ENCODE measurements at places on chromosomes 2 and 18.

DNA sequence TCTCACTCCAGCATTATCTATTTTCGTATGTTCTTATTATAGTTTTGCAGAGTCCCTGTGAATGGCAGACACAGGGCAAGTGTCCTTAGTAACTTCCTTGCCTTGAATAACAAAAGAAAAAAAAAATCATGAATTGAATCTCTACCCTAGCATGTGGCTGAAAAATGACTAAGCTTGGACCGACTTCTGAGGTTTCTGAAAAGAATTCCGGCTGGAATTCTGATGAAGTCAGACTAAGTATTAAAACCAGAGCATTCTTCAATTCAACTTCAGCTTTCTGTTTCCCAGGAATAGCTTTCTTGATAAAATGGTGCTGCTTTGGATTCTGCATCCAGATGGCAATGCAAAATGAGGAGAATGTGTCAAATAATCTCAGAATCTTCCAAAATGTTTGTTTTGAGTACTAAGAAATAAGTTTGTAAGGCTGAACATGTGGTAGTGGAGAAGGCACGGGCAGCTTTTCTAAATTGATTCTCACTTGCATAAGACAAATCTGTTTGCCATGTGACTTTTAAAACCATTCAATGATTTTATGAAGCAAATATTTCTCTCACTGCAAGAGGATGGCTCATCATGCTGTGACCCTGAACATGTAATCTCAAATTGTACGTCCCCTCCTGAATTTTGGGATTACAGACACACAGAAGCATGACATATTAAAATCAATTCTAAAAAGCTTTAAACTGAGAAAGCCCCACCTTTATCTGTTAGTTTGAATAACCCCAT is 1462.8 kb upstream of the LRRTM1 start:
- no peak for DNase-seq

- DNase-seq: no peak
These were observed 1.1 kb upstream of the ANKRD30B start for GRCh38 chr18:14746897-14747296.

DNA sequence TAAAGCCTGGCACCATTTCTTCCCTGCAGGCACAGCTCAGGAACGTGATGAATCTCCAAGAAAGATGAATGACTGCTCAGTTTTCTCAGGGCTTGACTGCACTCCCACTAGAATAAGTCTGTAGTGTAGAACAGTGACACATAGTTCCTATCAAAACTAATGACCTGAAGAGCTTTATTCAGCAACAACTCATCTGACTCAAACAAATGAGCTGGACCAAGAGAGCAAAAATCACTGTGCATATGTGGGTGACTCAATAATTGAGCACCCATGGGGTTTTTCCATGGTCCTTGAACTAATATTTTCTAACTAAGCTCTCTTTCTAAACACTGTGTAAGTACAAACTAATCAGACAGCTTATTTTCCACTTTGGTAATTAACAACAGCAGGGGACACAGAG is 61.1 kb upstream of the XDH start:
- no peak for DNase-seq

DNA sequence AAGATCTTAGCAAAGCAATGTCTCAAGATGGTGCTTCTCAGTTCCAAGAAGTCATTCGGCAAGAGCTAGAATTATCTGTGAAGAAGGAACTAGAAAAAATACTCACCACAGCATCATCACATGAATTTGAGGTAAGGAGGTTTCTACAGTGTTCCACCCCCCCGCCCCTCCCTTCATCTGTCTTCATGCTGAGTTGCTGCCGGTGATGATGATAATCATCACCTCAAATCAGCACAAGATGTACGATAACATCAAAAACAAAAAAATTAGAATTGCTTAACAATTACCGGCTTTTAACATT is 14.6 kb downstream of the UGP2 start:
- DNase-seq: no peak

- DNase-seq: no peak
These were observed 51.1 kb upstream of the DLX2 start for GRCh38 chr2:172153757-172154156.

DNA sequence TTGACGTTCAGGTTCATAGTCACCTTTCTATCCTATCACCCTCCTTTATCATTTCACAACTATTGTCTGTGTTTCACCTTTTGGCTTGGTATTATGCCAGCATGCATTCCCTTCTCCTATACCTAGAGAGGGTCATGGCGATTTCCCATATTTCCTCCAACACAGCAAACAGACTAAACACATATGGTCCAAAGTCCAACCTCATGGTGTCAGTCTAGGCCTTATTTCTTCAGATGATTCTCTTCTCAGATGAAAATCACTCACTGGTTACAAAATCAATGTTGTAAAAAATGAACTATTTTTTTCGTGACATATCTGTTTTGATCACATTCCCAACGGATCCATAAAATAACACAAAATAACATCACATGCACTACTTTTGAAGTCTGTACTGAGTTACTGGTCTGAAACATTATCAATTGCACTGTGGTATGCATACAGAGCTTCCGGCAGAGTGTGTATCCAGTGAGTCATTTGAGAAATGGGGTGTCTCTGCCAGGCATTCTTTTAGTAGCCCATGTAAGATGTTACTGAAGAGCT is 204.8 kb upstream of the GALNT5 start:
- DNase-seq: no peak

- DNase-seq: peak; percentile 6
These were observed 43.2 kb upstream of the NOSTRIN start for GRCh38 chr2:168758970-168759820.

- no peak for DNase-seq
These were observed 6.0 kb upstream of the BMP10 start for GRCh38 chr2:68877079-68877772.

DNA sequence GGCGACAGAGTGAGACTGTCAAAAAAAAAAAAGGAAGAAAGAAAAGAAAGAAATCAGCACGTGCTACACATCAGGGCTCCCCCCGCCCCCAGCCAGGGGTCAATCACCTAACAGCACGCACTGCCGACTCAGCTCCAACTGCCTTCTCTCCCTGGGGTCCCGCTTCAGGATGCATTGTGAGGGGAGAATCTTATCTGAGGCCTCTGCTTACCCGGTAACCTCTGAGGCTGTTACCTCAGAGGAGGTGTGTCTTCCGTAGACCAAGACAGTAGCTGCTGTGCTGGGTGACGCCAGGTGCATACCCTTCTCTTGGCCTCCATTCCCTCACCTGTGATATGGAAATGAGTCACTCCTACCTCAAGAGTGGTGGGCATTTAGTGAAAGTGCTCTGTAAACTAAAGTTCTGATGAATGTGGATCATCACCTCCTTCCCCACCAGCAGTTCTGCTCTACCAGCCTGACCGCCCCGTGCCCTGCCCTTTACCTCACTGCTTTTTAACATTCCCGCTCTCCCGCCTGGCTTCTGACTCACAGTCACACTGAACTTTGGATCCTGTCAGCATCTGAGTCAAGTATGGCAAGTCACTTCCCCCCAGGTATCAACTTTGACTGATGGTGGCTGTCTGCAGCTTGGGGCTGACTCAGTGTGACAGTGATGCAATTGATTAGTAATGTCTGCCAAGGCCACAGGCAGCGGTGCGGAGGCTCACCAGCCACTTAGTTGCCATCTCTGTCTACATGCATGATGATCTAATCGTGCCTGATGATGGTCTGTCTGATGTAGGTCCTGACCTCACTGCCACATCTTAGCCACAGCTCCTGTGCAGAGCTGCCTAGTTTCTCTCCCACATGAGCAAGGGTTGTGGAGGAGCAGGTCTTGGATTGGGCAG is 20.1 kb downstream of the ARID5A start:
- DNase-seq: no peak

DNA sequence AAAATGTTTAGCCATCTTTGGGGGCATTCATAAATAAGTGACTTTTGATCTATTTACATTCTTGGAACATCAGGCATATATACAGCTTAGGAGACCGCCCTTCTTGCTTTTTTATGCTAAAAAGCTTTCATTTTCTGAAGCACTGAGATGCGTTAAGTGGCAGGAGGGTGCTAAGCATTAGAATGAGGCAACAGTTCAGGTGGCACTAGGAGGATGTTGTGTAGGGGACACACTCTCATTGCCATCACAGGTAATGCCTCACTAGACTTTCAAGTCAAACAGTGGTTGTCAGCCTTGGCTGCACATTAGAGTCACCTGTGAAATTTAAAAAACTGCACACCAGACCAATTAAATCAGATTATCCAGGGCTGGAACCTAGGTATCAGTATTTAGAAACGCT is 39.1 kb downstream of the EHBP1 start:
- DNase-seq: no peak

DNA sequence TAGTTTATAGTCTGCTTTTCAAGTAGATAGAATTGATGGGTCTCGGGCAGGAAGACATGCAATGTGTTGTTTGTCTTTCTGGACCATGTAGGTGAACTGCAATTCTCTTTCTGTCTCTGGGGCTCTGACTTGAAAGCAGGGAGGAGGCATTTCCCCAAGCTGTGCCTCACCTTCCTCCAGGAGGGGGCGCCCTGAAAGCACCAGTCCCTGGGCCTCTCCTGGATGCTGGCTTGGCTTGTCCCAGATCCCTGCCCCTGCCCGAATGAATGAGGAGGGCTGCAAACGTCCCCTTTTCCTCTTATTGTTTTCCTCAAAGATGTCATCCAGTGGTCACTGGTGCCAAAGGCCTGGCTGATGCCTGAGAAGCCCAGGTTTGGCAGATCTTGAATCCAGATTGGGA is 270.6 kb downstream of the CELF4 start:
- DNase-seq: no peak

- no peak for DNase-seq
These were observed 54.2 kb upstream of the GAREM2 start for GRCh38 chr2:26118682-26119081.

DNA sequence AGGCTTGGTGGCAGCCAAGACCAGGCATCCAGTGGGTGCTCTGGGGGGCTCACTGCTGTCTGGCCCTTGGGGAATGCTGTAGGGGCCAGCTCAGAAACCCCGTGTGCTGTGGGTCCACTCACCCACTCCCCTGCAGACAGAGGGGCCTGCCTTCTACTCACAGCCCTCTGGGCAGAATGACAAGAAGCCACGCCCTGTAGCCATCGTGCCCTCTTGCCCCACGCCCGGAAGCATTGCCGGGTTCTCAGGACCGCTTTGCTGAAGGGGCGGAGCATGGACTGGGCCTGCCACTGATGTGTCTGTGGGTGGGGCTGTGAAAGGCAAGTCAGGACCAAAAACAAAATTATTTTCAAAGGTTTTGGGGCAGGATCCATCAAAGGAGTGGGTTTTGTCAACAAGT is 27.8 kb downstream of the GLI2 start:
- no peak for DNase-seq

DNA sequence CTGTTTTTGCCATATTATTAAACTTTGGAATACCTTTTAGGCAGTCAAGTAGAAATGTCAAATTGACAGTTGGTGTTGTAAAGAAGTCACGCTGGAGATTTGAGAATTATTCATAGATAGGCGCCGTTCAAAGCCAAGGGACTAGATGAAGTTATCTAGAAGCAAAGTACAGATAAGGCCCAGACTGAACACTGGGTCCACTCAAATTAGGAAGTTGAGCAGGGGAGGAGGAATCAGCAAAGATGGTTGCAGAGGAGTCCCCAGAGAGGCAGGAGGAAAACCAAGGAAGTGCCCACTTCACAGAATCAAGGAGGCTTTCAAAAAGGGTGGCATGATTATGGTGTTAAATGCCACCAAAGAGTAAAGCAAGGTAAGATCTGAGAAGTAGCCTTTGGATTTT is 9.6 kb upstream of the ALS2 start:
- DNase-seq: no peak

- DNase-seq: no peak
These were observed 46.8 kb upstream of the RTN4 start for GRCh38 chr2:55097082-55097460.

DNA sequence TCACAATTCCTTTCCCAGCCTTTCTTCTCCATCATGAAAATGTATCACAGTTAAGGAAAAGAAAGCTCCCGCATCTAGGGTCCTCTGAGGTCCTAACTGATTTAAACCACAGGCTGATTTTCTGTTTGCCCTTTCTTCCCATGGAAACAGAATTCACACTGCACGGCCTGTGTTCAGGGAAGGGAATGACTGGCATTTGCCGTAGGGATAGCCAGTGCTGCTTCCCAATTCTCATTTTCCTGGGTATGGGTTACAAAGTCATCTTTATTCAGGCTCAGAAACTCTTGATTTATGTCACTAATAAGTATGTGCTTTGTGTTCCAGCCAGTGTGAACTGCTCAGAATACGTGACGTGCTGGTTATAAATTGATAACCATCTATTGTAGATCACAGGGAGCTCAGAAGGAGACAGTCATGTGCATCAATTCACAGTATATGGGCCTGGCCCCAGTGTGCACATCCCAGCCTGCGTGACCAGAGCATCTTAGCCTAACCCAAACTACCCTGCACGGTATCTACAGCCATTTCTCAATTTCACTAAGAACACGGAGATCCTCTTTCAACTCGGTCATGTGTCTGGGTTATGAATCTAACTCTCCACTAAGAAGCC is 163.3 kb downstream of the LRRC30 start:
- DNase-seq: no peak

- DNase-seq: no peak
These were observed 22.6 kb upstream of the USP34 start for GRCh38 chr2:61493523-61493942.

- DNase-seq: no peak
These were observed 96.3 kb upstream of the THUMPD2 start for GRCh38 chr2:39875182-39875913.

GRCh38 chr2:237435844-237436587 is 22.1 kb upstream of the COL6A3 start:
- DNase-seq: no peak

- no peak for DNase-seq
These were observed 55.6 kb upstream of the CCDC85A start for GRCh38 chr2:56128235-56128634.

DNA sequence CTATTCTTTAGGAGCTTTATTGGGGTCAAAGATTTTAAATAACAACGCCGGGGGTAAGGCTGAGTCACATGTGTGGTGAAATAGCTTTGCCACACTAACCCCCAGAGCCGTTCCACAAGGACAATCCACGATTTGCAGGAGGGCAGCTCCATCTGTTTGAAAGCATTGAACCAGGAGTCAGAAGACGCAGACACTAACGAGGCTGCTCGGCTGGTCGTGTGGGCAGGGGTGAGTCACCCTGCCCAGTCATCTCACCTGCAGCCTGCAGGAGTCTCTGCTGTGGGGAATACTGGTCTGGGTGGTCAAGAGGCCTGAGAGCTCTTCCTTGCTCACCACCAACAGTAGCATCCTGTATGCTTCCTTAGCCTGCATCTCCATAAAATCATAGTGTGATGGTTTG is 149.2 kb upstream of the NCK2 start:
- no peak for DNase-seq

- DNase-seq: no peak
These were observed 644 bp downstream of the ONECUT2 start for GRCh38 chr18:57435846-57436190.
